ENCODE measurements at places on chromosomes 5 and 9. TPM values are rescaled to one million over a fixed set of nuclear protein-coding genes. Genes with fewer than 3 reads are reported as not detected.

OR1Q1 gene
- not detected for total RNA-seq

CARD9 gene
- total RNA-seq: 7.2 TPM

- no peak overlapping the region for H3K27ac ChIP-seq
- H3K4me3 ChIP-seq: no peak overlapping the region
- H3K36me3 ChIP-seq: no peaks in the 10 kb centered on the region
- DNase-seq: no peak
- peaks cover 1% of the 10 kb centered on the region for H3K27me3 ChIP-seq
These were observed 9.4 kb downstream of the ADAMTSL2 start for GRCh38 chr9:133543772-133544467.

DNA sequence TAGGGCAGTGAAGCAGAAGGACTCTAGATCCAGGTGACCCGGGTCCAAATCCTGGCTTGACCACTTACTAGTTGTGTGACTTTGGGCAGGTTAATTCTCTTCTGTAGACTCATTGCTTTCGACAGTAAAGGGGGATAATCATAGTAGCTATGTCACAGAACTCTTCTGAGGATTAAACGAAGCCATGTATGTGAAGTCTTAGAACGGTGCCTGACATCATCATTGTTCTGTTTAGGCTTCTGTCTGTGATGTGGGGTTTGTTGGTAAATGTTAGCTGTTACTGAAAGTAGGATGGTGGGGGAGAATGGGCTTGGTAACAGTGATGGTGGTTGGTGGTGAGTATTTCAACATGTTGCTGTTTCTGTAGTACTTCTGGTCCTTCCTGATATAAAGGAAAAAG, 73.7 kb downstream of the MAP1B start:
- no peak overlapping the region for H3K4me3 ChIP-seq
- H3K27ac ChIP-seq: no peak overlapping the region
- H3K27me3 ChIP-seq: peaks cover 15% of the 10 kb centered on the region
- DNase-seq: no peak

DNA sequence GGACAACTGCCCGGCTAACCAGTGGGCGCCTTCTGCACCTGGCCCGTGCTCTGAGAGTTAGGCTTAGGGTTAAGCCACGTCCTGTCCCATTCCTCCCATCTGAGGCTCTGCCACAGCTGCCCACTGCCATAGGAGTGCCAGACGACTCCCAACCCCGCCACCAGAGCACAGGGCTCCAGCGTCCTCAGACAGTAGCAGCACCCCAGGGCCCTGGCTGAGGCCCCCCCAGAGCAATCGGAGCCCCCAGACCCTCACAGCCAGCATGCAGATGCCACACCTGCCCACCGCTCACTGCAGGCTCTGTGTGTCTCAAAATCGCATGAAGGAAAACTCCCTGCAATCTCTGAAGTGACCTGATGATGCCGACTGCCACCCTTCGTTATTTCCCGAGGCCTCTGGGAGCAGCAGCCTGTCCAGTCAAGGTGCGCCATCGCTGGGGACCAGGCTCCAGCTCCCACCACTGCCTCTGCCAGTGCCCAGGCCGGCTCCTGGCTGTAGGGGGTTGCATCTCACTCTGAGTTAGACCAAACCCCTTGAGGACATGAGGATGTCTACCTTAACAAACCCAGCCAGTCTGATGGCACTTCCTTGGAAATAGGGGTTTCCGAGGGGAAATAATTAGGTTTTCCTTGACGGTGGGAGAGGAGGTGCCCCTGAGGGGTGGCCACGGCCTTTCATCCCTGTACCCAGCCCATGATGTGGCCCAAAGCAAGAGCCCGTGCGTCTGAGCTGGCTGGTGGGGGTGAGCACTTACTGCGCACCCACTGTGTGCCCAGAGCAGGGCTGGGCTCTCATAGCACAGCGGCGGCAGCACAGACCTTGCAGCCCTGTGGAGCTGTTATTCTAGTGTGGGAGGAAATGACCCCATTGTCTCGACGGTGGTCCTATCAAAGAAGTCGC, 58.0 kb upstream of the RNF130 start:
- H3K4me3 ChIP-seq: no peak overlapping the region
- DNase-seq: no peak
- H3K27ac ChIP-seq: no peak overlapping the region
- H3K36me3 ChIP-seq: no peaks in the 10 kb centered on the region

LRRC26 gene
- 0.21 TPM for total RNA-seq

RNF145 gene
- 179 TPM for total RNA-seq

CATSPER3 gene
- 0.81 TPM for total RNA-seq

GRCh38 chr9:79210541-79211243, 361.1 kb upstream of the TLE4 start:
- H3K27ac ChIP-seq: no peak overlapping the region
- H3K36me3 ChIP-seq: no peaks in the 10 kb centered on the region
- no peak overlapping the region for H3K4me3 ChIP-seq
- peaks cover 3% of the 10 kb centered on the region for H3K27me3 ChIP-seq
- no peak for DNase-seq

IFNE gene
- not detected for total RNA-seq

FBLL1 gene
- not detected for total RNA-seq

ZNF462 gene
- total RNA-seq: 0.16 TPM

DNA sequence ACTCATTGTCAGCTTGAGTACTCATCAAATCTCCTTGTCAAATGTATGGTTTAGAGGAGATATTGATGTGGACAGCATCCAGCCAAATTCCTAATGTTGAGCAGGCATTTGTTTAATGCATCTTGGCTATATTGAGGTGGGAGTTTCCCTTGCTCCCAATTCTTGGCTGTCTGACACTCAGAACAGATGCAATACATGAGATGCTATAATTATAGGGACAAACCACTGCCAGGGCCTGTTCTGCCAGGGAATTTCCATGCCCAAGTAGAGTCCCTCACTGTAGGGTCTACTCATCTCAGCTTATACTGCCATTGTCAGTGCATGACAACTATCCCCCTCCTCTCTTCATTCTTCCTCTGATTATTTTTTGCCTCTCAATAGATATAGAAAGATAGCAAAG, 392.0 kb upstream of the KCNN2 start:
- no peaks in the 10 kb centered on the region for H3K4me1 ChIP-seq
- no peak for DNase-seq
- H3K27me3 ChIP-seq: no peaks in the 10 kb centered on the region
- no peaks in the 10 kb centered on the region for H3K36me3 ChIP-seq
- H3K27ac ChIP-seq: no peak overlapping the region
- H3K4me3 ChIP-seq: no peak overlapping the region

CTSV gene
- 0.24 TPM for total RNA-seq

GRCh38 chr5:138770977-138771376, 17.8 kb downstream of the CTNNA1 start:
- H3K36me3 ChIP-seq: no peaks in the 10 kb centered on the region
- no peak for DNase-seq
- no peaks in the 10 kb centered on the region for H3K4me1 ChIP-seq
- H3K27me3 ChIP-seq: peaks cover 5% of the 10 kb centered on the region
- no peak overlapping the region for H3K27ac ChIP-seq

DNA sequence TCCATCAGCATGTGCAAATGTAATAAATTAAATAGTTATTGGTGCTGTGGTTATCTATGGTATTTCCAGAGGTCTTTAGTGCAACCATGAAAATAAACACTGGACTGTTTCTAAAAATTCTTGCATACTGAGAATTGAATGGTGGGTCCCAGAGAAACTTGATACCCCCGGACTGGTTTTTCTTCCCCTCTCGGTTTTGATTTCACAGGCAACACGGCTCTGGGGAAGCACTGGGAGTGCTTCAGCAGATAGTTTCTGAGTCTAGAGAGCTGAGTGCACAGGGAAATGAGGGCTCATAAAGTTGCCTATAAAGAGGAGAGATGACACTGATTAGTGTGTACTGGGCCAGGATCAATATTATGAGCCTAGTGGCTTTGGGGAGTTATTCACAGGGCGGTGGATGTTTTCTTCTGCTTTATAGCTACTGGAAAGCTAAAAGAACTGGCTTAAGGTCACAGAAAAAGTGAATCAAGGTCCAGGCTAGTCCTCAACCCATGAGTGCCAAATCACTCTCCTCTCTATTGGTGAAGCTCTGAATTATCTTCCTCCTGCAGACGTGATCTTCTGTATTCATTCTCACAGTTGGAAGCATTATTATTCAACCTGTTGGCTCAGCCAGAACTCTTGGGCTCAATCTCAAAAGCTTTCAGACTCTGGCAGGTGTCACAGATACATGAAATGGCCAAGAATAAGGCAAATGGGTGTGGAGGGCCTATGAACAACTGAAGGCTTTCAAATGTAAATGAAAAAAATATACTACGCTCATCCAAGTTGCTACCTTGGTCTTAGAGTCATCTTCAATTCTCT, 170.2 kb upstream of the HMHB1 start:
- no peaks in the 10 kb centered on the region for H3K36me3 ChIP-seq
- H3K27ac ChIP-seq: no peak overlapping the region
- no peaks in the 10 kb centered on the region for H3K27me3 ChIP-seq

TMOD1 gene
- total RNA-seq: 0.81 TPM

SLC6A19 gene
- not detected for total RNA-seq

- H3K4me1 ChIP-seq: no peaks in the 10 kb centered on the region
- H3K27ac ChIP-seq: no peak overlapping the region
- peaks cover 12% of the 10 kb centered on the region for H3K27me3 ChIP-seq
- no peaks in the 10 kb centered on the region for H3K36me3 ChIP-seq
- DNase-seq: no peak
These were observed 40.3 kb upstream of the NAA35 start for GRCh38 chr9:85900504-85901201.

DNA sequence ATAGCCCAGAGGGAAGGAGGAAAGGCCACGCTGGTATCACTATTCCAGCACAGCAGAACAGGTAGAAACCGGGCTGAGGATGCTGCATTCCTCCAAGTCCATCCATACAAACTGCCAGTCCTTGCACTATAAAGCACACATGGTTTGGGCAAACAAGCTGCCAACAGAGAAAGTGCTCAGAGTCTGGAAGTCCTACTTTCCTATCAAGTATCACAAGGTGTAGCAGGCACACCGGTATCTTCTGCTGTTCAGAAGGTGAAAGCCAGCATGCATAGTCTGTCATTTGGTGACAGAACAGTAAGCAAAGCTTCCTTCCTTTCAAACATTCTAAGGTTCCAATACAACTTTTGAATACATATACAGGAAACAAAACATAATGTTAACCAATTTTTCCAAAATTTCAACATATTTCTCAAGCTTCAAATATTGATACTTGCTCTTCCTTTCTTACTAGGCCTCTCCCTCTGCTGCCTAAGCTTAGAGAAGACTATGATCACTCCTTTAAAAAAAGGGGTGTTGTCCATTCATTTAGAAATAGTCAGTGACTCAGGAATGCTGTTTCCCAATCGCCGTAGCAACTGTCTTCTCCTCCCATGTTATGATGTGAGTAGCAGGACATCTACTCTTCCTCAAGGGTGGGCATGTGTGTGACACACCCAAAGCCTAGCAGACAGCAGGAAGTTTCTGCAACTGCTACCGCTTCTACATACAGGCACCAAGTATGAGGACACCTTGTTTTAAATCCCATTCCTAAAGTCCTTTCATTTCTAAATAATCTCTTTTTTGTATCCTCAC, 14.7 kb downstream of the DIAPH1 start:
- DNase-seq: no peak
- peaks cover 13% of the 10 kb centered on the region for H3K36me3 ChIP-seq
- H3K27ac ChIP-seq: peak overlapping the region; percentile 88
- H3K4me3 ChIP-seq: peak overlapping the region; percentile 71
- peaks cover 83% of the 10 kb centered on the region for H3K4me1 ChIP-seq

DNA sequence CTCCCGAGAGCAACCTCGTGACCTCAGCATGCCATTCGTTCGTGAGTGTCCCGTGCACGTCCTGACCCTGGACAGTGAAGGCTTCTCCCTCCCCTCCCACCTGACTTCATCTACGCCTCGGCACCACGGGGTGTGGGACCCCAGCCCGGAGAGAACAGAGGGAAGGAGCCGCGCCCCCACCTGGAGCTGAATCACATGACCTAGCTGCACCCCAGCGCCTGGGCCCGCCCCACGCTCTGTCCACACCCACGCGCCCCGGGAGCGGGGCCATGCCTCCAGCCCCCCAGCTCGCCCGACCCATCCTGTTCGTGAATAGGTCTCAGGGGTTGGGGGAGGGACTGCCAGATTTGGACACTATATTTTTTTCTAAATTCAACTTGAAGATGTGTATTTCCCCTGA, 38.3 kb upstream of the FCN2 start:
- H3K27ac ChIP-seq: no peak overlapping the region
- no peaks in the 10 kb centered on the region for H3K36me3 ChIP-seq
- no peak for DNase-seq
- no peak overlapping the region for H3K4me3 ChIP-seq
- no peaks in the 10 kb centered on the region for H3K27me3 ChIP-seq

DNA sequence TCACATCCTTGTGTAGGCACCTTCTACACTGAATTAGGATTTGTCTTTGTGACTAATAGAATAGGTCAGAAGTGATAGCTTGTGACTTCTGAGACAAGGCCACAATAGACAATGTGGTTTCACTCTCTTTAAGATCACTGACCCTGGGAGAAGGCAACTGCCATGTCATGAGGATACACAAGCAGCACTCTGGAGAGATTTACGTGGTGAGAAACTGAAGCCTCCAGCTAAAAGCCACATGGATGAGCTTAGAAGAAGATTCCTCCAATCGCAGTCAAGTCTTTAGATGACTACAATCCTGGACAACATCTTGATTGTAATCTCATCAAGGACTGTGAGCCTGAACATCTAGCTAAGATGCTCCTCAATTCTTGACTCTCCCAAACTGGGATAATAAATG, 206.6 kb downstream of the ESM1 start:
- H3K4me3 ChIP-seq: no peak overlapping the region
- H3K27me3 ChIP-seq: peaks cover 23% of the 10 kb centered on the region
- H3K27ac ChIP-seq: no peak overlapping the region

DNA sequence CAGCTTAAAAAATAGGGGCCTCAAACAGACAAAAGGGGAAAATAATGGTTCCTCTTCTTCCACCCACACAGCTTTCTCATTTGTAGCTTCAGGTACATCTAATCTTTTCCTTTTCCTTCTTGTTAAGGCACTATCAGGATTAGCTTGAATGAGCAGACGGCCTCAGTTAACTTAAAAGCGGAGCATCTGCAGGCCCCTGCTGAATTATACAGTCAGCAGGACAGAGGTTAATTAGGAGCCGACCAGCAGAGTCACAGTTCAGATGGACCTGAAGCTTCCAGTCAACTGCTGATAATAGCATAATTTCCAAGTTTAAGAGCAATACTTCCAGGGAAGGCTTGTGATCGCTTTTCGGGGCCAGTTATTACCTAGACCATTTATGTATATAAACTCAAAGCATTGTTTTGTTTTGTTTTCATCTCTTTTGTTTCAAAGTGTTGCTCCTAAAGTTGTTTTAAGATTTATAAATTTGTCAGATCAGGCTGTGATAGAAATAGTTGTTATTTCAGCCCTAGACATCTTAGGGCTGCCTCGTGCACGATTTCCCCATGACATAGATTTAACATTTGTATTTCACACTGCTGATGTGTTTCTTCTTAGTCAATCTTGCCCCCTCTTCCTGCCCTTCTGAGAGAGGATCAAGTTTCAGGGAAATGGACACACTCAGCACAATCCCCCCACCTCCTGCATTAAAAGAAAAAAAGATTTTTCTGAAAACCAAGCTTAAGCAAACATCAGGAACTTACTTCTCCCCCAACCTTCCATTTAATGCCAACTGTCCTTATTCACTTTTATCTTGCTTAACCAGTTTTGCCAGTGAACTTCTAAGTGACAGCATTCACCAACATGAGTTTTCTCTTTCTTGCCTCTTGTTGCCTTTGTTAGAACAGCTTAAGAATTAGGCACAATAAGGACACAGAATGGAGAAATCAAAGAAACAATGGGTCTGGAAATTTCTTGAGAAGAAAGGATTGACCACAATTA, 449.8 kb downstream of the ARHGEF28 start:
- DNase-seq: no peak
- H3K27me3 ChIP-seq: peaks cover 6% of the 10 kb centered on the region
- no peak overlapping the region for H3K4me3 ChIP-seq
- no peak overlapping the region for H3K27ac ChIP-seq
- peaks cover 2% of the 10 kb centered on the region for H3K36me3 ChIP-seq

CBY3 gene
- 0.66 TPM for total RNA-seq

- H3K27me3 ChIP-seq: peaks cover 15% of the 10 kb centered on the region
- no peak overlapping the region for H3K4me3 ChIP-seq
- no peaks in the 10 kb centered on the region for H3K36me3 ChIP-seq
- no peaks in the 10 kb centered on the region for H3K4me1 ChIP-seq
These were observed 66.0 kb downstream of the HMCN2 start for GRCh38 chr9:130331573-130331972.

All from activated T-helper 1 cell treated with anti-CD3 and anti-CD28 coated beads, Interleukin-12 subunit alpha, Interleukin-12 subunit beta, Interleukin-2, Interleukin-4 antibody, amounts not matched to agents 30 ng/mL and 10 ng/mL and 1 ng/mL, durations not matched to agents 14 hours and 24 hours and 36 hours (primary cell).